ENCODE measurements at places on chromosomes 5 and 9.

DNA sequence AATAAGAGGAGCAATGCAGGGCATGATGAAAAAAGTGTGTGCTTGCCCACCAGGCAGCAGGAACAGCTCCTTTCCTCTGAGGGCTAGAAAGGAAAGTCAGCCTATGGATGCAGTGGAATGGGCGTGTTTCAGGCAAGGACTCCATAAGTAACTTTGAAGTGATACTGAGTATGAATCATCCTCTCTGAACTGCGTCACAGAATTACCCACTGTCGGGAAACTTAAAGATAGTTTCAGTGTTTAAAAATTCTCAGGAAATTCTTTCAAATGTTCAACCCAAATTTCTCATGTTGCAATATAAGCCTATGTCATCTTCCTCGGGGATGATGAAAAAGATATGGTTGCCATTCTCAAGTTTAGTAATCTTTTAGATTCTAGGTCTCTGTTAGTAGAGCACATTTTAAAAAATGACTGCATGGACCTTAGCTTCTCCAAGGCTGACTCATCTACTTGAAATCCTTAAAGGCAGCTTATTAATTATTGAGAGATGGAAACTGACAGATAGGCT lies 27.7 kb downstream of the PTCD2 start:
- no peak for DNase-seq

DNA sequence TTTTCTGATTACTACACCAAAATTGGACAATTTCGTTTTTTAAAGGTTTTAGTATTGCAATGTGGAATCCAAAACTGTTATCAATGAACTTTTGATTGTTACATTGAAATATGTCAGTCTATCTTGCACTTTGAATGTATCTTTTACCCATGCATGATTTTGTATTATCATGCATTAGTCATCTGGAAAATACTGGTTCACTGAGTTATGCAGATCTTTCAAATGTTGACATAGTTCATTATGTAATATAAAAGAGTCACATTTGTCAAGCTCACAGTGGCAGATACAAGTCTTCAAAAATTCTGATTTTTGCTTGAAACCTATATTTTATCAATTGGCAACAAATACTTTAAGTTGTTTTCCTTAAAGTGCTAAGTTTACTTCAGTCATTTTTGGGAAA lies 85.2 kb downstream of the NR3C1 start:
- DNase-seq, result no peak

- no peak for DNase-seq
These were observed 119.6 kb downstream of the GABBR2 start for GRCh38 chr9:98589102-98589501.

DNA sequence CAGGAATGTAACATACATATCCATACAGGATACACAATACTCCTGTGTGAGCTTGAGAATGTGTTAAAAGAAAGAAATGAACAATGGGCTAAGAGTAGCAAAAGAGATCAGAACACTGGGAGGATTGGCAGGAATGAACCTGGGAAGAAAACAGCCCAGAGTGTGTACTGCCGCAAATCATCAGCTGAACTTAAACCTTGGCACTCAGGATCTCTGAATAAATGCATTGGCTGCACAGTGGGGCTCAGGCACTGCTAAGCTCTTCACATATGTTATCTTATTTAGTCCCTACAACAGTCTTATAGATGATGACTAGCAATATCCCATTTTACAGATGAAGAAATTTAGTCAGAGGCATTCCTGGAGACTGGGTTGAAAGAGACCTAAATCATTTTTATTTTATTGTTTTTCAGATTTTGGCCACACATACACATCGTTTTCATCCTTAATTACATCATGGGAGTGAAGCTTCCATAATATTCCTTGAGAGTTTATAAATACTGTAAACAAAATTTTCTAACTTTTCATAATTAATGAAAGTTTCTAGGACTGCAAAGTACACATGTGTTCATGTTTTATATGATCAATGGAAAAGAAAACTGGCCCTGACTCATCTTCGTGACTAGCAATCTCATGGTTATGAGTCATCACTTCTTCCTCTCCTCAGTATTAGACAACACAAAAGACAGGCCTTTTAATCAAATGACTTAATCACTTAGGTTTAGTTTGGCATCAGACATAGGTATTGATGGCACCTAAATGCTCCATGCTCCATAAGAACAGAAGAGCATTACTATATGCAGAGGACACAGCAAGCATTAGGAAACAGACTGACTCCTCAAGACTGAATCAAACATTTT lies 59.2 kb downstream of the CDH18 start:
- no peak for DNase-seq

GRCh38 chr9:71854811-71855210 lies 56.2 kb downstream of the ABHD17B start:
- DNase-seq, result no peak

DNA sequence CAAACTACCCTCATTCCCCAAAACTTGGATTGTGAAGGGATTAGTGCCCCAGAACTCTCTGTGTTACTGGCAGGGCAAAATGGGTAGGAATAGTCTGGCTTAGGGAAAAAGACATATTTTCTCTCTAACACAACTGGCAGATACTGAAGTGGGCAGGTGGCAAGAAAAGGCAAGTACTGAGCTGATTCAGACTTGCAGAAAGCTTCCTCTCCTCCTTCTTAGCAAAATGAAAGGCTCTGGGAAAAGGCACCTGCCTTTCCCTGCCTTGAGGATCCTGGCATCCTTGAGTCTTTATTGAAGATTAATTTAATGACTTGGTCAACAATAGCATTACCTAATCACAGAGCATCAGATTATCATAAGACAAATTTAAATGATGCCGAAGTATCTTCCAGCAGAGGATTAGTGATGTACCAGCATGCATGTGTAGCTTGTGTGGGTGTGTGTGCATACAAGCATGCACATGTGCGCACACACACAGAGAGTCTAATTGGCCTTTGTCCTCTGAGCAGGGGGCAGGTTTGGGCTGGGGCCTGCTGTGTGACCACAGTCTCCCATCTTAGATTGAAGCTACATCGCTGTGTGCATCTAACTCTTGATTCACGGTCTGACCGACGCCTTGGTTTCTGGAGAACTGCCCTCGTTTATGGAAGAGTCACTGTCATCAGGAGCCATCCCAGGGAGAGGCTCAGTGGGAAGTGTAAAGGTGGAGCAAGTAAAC lies 294.8 kb downstream of the AOPEP start:
- DNase-seq, result no peak

DNA sequence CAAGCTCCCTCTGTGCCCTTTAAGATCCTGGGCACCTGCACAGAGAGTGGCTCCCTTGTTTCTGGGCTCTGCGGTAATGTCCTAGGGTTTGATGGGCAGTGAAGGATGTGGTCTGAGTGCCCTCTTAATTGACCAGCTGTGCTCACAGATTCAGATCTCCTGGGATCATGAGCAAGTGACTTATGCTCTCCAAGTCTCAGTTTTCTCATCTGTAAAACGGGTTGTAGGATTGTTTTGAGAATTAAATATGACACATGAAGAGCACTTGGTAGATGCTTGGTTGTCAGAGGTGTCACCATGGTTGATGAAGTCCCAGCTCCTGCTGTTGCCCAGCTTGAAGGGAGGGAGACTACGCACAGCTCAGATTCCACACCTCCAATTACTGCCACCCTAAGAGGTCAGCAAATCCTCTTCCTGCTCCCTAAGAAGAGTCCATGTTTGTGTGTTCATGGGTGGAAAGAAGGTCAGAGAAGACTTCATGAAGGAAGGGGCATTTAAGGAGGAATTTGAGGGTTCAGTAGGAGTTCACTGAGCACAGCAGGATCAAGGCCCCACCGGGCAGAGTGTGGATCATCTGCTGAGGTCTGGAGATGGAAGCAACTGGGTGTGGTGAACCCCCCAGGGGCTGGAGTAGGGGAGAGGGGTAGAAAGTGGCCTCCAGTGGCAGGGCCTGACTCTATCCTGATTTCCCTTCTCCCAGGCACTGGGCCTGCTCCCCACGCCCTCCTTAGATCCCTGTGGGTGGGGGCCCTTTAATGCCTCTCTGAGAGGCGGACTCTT lies 1.4 kb upstream of the PSD2 start:
- no peak for DNase-seq

GRCh38 chr9:17462869-17463464 lies 115.9 kb upstream of the SH3GL2 start:
- no peak for DNase-seq

GRCh38 chr5:139796061-139796806 lies 626 bp downstream of the PSD2 start:
- DNase-seq, result no peak

DNA sequence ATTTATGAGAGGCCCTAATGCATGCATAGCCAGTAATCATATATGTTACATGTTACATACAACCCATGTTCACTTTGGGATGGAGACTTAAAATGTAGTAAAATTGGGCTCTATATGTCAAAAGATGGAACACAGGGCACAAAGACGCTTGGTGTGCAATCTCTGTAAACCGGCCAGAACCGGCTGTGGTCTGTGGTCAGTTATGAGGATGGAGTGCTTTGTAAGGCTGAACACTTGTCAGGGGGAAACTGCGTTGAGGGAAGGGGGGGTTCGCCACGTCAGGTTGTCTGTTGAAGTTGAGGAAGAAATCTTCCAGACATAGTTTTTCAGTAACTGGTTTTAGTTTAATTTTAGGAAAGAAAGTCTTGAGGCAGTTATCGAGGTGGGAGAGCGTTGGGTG lies 2.7 kb upstream of the CKMT2 start:
- no peak for DNase-seq

- no peak for DNase-seq
These were observed 17.2 kb upstream of the SUSD3 start for GRCh38 chr9:93041108-93041802.

GRCh38 chr5:36363744-36364143 lies 62.0 kb upstream of the RANBP3L start:
- DNase-seq, result no peak

DNA sequence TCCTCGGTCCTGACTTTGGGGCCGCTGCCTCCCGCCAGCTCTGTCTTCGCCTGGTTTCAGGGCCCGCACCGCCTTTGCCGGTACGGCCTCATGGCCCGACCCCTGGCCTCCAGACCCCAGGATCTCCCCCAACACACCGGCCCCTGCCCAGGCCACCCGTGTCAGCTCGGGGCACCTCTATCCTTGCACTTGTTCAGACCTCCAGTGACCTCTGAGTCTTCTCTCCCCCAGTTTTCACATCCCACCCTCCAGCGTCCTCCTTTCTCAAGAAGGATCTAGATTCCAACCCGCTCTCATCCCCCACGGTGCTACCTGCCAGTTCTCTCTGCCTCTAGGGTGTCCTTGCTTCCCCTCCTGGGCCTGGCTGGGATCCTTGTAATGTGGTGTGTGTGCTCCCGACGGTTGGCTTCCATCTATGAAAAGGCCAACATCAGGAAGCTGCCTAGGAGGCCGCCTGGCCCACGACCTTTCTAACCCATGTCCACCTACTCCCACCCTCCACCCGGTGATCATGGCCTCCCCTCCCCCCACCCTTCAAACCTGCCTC lies 61.1 kb downstream of the SPATA31C2 start:
- DNase-seq, result no peak

DNA sequence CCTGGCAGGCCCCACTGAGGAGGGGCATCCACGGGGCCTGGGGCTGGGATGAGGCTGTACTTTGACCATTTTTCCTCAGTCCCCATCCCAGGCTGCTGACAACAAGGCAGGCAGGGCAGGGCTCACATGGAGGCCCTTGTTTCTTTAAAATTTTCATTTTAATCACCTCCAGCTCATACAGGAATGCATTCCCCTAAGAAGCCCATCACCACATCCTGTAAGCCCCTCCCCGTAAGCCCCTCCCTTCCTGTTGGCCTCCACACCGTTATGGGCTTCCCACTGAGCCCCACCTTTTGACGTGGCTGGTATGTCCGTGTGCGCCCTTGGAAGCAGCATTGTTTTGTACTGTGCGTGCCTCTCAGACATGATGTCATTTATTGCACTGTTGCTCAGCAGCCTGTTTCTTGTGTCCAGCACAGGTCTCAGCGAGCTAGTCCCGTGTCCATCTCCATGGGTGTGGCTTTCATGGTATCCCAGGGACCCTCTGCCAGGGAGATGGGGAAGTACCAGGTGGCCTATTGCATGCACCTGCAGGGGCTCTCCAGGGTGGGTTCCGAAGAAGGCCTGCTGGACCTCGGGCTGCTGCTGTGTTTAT lies 22.4 kb downstream of the PHF2 start:
- DNase-seq, result no peak

- DNase-seq, result no peak
These were observed 84.9 kb downstream of the FBN2 start for GRCh38 chr5:128453121-128453520.

GRCh38 chr5:78377056-78377717 lies 16.8 kb downstream of the SCAMP1 start:
- DNase-seq, result no peak

- no peak for DNase-seq
These were observed 218.4 kb downstream of the CACNA1B start for GRCh38 chr9:138095813-138096518.

DNA sequence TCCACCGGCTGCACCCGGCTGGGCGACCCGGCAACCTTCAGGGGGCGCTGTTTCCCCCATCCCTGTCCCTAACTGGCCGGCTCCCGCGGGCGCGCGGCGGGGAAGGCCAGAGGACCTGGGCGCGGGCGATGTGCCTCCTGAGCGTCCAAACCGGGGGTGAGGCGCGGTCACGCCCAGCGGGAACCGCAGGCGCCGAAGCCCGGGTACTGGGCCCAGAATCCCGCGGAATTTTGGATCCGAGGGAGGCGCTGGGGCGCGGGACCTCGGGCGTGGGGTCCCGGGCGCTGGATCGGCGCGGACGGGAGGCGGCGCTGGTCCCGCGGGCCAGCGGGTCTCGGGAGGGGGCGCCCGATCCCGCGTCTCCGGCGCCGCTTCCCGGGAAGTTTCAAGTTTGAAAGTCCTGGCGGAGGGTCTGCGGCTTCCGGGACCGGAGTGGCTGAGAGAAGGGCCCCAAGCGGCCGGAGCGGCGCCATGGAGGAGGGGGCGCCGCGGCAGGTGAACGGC lies at the start of gene PKN3:
Gene PKN3, plus strand, starts transcription at position 59 of the 504 bp plus-strand sequence. Its CDS starts 413 bp downstream, at position 472.
- DNase-seq, result peak; percentile 80

DNA sequence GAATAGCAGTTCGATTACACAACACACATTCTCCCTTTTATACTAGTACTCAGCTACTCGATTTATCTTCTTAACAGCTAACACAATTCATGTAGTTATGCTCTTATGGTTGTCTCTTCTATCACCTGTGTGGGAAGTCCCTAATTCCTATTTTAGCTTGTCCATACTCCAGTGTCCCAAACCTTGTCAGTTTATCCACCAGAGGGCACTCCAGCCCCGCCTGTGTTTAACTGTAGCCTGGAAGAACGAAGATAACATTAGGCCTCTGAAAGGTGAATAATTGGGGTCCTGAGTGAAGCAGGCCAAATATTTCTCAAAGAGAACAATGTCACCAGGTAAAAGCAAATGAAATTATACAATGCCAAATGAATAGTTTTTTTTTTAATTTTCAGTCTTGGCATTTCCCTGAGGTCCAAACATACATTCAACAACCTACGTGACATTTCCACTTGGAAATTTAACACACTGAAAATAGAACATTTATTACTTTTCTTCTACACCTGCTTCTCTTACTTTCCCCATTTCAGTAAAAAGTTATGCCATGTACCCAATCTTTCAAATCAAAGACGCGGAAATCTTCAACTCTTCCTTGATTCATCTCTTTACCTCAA lies 560.7 kb downstream of the HTR1A start:
- no peak for DNase-seq

GRCh38 chr5:10838038-10838437 lies 77.0 kb upstream of the DAP start:
- DNase-seq, result no peak

- no peak for DNase-seq
These were observed 2.5 kb downstream of the FOXE1 start for GRCh38 chr9:97855486-97855875.

- no peak for DNase-seq
These were observed 960 bp downstream of the NR2F1 start for GRCh38 chr5:93583768-93584595.

Measured in stimulated activated CD8-positive, alpha-beta memory T cell treated with anti-CD3 and anti-CD28 coated beads, Interleukin-15, amount 100 ng/mL, for 24 hours (primary cell).